ENCODE measurements at places on chromosomes 13 and 19.
A peak's percentile ranks its signal among the peaks of the same experiment; 100 is the strongest.

- DNase-seq: no peak
Observed at GRCh38 chr13:52034616-52035226, 10.2 kb downstream of the UTP14C start.

GRCh38 chr19:4719499-4719866 lies 4.2 kb downstream of the DPP9 start:
- DNase-seq: no peak

- no peak for DNase-seq
Observed at GRCh38 chr19:35038623-35039512, 2.7 kb upstream of the HPN start.

DNA sequence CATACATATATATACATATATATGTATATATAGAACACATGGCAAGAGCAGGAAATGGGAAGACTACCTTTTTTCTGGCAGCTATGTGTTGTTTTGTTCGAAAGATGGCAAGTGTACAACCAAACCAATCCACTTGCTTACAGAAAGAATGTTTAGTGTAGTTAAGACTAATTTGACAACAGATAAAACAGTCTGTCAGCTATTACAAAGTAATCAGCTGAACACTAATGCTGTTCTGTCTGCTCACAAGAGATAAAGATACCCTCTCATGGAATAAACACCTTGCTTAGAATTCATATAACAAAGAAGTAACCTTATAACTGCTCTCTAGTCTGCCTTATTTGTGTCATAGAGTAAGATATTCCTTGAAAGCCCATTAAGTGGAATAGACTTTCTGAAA lies 858 bp upstream of the KCNRG start:
- no peak for DNase-seq

DNA sequence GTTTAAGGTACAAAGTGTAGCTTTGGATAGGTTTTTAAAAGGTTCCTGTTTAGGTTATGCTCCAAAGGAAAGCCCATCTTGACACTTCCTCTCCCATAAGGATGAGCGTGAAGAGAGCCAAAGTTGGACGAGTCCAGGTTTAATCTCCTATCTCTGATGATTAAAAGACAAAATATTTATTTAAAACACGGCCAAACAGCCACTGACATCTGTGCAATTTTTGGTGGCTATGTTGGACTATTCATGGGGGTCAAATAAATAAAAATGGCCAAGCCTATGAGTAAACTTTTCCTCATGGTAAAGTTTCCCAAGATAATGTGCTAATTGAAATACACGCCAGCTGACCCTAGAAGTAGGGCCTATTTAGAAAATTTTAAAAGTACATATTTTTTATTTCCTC lies 69.0 kb upstream of the DOCK9 start:
- DNase-seq: no peak

DNA sequence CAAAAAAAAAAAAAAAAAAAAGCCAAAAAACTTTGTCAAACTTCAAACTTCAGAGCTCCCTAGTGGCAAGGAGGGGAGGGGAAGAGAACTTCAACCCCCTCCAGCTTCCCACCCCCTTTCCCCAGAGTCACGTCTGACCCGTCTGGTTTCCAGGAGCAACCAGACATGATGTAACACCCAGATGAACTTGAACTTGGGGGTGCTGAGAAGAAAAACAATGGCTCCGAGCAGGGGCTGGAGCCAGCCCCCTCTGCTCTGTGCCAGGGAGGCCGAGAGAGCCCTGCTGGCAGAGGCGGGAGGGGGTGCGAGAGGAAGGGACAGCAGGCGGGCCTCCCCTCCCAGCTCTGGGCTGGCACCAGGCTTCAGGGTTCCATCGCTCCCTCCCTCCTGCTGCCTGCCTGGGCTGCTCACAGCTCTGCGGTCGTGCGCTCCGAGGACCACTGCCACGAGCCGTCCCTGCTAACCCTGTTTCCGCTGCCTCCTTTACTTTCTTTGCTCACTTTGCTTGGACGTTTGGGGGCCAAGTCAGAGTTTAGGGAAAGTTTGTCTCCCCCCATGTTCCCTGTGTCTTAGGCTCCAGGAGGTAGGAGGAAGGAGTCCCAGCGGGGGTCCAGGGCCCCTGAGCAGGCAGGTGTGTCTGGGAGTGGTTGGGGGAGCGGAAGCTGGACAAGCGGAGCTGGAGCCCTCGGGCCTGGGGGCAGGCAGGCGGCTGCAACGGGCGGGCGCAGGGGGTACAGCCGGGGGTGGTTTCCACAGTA lies 11.1 kb downstream of the LYL1 start:
- no peak for DNase-seq

GRCh38 chr13:73254827-73255226 lies 196.0 kb downstream of the KLF5 start:
- DNase-seq: no peak

GRCh38 chr19:55270172-55270942 lies 9.6 kb downstream of the HSPBP1 start:
- DNase-seq: no peak

DNA sequence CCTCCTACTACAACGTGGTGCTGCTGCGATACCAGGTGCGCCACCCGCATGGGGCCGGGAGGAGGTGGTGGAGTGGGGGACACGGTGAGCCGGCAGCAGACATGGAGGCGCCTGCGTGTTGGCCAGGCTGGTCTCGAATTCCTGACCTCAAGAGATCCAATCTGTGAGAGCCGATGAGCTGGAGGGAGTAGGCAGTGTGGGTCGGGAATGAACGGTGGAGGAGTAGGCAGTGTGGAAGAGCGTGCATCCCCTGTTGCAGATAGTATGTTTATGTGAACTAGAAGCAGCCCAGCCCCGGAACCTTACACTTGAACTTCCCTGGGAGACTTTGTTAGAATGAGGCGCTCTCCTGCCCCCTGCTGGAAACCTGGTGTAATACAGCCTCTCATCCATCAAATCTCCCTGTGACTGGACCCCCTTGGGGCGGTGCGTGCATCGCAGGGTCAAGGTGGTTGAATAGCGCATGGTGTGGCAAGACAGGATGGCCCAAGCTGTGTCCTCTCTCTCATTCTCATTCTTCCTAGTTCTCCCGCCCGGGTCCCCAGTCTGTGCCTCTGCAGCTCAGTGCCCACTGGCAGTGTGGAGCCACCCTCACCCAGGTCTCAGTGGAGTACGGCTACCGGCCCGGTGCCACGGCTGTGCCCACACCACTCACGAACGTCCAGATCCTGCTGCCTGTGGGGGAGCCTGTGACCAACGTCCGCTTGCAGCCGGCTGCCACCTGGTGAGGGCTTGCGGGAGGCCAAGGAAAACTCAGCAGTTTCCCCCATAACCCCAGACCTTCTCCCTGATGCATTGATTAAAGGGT lies 10.5 kb upstream of the B3GNT3 start:
- peak; percentile 77 for DNase-seq

DNA sequence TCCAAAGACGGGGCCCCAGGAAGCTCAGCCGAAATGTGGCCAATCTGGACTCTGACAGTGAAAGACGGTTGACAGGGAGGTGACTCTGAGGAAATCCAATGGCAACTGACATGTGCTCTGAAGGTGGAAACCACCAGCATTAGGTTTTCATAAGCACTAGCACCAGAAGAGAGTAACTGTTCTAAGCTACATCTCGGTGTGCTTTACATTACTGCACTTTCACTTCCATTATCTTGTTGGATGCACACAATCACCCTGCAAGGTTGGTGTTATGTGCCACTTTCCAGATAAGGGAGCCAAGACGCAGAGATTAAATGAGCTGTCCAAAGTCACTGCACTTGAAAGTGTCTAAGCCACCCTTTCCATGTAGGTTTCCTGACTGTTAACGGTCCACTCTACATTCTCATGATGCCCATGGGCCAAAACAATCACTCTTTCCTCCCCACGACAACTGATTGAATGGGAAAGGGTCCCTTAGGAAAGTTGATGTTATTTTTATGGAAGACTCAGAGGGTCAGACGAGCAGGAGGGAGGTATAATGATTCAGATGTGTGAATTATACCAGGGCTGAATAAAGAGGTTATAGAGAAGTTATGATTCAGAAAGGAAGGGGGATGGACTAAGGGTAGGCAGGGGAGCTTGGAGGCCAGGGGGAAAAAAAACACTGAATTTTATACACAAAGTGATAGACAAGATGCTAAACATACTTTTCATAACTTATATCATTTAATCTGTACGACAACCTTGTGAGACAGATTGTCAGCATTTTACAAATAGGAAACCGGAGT lies 52.8 kb downstream of the RUBCNL start:
- DNase-seq: no peak

DNA sequence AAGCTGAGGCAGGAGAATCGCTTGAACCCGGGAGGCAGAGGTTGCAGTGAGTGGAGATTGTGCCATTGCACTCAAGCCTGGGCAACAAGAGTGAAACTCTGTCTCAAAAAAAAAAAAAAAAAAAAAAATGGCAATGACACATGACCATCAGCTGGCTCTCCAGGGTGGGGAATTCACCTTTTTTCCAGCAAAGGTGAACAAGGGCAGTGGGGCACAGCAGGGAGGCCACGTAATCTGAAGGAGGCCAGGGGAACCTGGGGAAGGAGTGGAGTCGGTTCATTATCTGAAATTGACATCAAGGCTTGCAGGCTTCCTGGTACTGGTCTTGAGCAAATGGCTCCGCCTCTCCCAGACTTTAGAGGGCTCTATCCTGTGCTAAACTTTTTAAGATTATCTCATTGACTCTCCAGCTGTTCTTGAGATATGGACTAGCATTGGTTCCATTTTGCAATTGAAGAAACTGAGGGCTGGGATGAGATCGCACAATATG lies 28.1 kb downstream of the KEAP1 start:
- DNase-seq: peak; percentile 18

DNA sequence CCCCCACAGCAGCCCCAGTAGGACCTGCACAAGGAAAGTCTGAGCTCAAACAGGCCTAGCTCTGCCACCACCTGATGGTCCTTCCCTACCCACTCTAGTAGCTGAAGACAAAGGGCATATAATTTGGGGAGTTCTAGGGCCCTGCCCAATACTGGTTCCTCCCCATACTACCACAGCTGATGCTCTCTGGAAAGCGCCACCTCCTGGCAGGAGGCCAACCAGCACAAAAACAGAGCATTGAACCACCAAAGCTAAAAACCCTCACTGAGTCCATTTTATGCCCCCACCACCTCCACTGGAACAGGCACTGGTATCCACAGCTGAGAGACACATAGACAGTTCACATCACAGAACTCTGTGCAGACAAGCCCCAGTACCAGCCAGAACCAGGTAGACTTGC lies 1276.8 kb downstream of the OLFM4 start:
- DNase-seq: peak; percentile 2

GRCh38 chr13:32581177-32581786 lies 5.0 kb upstream of the PDS5B start:
- peak; percentile 14 for DNase-seq

GRCh38 chr13:34357435-34358232 lies 539.7 kb downstream of the RFC3 start:
- DNase-seq: no peak

GRCh38 chr19:812747-813218 lies 9.0 kb downstream of the PLPPR3 start:
- DNase-seq: no peak

DNA sequence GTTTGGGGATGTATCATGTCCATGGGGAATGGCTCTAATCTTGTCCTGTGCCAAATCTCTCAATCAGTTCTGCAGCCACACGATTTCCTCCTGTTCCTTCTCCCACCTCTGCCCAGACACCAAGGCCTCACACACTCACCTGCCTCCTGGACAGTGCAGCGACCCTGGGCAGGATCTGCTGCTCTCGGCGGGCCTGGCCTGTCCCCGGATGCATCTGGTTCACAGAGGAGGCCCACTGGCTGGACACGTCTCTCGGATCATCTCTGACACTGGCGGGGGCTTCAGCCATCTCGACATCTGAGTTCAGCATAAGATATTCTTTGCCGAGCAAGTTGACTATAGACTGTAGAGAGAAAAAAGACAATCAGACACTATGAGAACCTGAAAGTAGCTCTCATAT lies 5.9 kb downstream of the ZSCAN5B start:
- no peak for DNase-seq

DNA sequence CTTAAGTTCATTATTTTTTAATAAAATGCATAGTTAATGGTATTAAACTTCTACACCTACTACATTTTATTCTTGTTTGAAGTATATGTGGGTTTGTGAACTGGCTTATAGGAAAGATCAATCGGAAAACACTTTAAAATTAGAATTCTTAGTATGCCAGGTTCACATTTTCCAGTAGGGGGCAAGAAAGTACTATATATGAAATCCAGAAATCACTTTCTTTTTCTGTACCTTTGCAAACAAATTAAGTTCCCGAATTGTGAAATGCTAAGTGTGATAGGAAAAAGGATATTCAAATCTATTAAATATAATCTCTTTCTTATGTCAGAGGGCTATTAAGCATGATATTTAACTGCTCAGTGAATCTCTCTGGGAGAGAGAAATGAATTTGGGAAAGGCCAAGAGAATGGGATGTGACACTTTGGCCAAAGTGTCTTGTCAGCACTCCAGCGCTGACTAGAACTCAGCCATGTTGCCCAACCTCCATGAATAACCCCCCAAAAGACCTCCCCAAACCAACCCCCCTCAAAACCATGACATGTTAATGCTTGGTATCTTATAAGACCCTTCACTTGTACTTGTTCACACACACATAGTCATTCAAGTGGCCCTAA lies 122.6 kb upstream of the SLC10A2 start:
- peak; percentile 57 for DNase-seq

GRCh38 chr13:113351514-113352026 lies 12.4 kb downstream of the GRTP1 start:
- DNase-seq: no peak

Measured in small intestine (tissue), 16 donors.